ENCODE measurements at places on chromosomes 6 and 20. TPM values are rescaled to one million over a fixed set of nuclear protein-coding genes. Genes with fewer than 3 reads are reported as not detected.
A peak's percentile ranks its signal among the peaks of the same experiment; 100 is the strongest.

Gene RBM24
- not detected for total RNA-seq

- DNase-seq, result no peak
These were observed 37.1 kb upstream of the UTRN start for GRCh38 chr6:144248003-144248402.

GRCh38 chr6:82711105-82711827, 347.6 kb downstream of the TPBG start:
- no peak for DNase-seq

DNA sequence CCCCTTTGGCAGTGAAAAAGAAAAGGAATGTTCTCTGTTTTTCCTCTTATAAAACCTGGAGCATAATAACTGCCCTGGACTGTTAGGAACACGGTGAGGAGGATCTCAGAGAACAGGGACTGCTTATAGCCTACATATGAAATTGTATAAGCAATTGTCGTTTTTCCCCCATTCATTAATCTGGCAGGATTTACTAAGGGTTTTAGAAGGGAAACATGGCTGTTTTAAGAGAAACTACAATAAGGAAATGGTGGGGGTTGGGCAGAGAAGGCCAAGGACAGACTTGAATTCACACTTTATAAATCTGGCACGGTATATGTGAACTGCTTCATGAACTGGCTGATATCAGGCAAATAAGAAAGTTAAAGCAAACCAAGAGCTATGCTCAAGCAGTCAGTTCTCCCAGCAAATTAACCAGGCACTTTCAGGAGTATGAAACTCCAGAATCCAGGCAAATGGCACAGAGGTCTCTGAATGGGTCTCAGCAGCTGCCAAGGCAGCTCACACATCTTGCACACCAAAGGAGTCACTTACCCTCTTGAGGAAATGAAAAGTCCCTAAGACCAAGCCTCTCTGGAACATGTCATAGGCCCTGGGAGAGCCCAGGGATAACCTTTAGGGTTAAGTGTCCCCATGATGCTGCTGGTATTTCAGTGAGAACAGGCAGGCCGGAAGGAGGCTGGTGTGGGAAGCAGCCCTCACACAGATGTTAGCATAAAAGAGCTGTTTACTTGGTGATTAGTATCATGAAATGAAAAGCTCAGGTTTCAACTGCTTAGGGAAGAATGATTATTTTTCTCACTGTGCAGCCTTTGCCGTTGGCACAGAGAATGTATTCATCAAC, 260.5 kb upstream of the MARCKS start:
- DNase-seq, result no peak

GRCh38 chr6:149450679-149451375, 34.0 kb downstream of the ZC3H12D start:
- DNase-seq, result peak; percentile 56

DNA sequence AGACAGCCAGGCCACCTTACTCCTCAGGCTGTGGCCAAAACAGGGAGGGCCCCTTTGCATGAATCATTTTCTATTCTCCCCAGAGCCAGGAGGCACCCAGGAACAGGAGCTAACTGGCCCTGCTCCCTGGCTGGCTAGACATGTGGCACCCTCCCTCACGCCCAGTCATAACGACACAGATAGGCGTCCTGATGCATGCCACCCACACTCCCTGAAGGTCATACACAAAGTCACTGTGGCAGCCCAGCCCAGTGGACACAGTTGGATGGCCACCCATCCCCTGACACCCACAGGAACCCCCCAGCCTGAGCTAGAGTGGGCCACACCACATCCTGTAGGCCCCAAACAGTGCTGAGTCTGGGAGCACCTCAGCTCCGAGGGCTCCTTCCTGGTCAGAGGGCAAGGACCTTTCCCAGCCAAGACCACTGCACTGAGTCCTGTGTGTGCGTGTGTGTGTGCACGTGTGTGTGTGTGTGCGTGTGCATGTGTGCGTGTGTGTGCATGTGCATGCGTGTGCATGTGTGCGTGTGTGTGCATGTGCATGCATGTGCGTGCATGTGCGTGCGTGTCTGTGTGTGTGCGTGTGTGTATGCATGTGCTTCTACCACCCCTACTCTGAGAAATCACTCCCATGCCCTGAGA, 21.6 kb downstream of the TFEB start:
- DNase-seq, result no peak

GRCh38 chr6:89146718-89147700, 1.2 kb downstream of the PM20D2 start:
- DNase-seq, result no peak

- DNase-seq, result no peak
These were observed 1.1 kb upstream of the ZNF343 start for GRCh38 chr20:2509794-2510193.

DNA sequence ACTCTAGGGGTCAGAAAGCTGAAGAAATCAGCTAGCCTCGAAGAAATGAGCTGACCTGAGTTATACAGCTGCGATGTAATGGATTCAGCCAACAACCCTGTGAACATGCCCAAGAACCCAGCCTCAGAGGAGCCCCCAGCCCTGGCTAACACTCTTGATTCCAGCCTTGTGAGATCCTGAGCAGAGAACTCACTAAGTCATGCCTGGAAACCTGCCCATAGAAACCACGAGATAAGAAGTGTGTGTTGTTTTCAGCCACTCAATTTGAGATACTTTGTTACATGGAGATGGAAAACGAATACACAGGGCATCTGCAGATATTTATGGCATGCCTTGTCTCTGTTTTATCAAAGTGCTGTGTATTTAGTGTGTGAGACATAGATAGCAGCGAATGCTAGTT, 265.2 kb downstream of the QKI start:
- no peak for DNase-seq

DNA sequence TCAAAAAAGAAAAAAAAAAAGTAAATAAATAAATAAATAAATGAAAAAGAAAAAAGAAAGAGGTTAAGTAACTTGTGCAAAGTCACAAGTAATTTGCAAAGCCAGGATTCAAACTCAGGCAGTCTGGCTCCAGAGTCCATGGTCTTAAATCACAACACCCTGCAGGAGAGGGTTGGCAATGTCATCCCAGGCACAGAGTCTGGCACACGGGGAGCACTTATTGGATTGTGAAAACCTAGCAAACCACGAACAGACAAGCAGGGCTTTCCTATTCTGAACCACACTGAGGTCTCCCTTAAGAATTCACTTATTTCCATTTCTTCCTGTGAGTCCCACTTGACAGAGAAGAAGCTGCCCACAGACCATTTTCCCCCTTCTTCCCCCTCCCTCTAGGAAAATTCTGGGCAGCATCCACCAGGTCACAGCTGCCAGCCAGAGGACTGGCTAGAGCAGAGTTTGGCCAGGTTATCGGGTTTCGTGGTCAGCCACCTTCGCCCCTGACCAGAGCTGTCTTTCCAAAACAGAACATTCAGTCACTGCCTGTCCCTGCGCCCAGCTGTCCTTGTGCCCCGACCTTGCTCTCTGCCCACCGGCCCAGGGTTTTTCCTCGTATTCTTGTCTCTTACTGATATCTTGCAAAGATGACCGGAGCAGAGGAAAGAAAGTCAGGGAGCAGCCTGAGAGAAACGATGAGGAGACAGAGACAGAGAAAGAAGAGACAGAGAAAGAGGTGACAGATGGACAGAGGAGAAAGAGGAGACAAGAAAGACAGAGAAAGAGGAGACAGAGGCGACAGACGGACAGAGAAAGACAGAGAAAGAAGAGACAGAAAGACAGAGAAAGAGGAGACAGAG, 106.4 kb upstream of the PTPN1 start:
- no peak for DNase-seq

All from transverse colon (tissue), 4 donors.